ENCODE measurements at places on chromosomes 5 and 9.

- DNase-seq: no peak
Observed at GRCh38 chr5:130137681-130138080, 233.4 kb downstream of the CHSY3 start.

DNA sequence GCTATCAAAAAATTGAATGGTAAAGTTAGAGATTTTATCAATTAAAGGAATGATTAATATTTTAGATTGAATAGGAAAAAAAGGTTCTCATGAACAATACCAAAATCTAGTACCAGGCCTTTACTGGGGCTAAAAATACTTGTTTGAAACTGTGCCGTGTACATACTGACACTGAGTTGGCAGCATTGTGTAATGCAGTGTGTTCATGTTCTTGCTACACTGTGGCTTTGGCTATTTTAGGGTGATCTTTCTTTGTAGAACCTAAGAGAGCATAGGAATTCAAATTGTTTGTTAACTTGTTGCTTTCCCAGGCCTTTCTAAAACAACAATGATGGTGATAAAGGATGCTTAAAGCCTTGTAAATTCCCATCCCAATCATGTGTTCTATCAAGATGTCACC is 80.9 kb downstream of the KIF4B start:
- DNase-seq: no peak

DNA sequence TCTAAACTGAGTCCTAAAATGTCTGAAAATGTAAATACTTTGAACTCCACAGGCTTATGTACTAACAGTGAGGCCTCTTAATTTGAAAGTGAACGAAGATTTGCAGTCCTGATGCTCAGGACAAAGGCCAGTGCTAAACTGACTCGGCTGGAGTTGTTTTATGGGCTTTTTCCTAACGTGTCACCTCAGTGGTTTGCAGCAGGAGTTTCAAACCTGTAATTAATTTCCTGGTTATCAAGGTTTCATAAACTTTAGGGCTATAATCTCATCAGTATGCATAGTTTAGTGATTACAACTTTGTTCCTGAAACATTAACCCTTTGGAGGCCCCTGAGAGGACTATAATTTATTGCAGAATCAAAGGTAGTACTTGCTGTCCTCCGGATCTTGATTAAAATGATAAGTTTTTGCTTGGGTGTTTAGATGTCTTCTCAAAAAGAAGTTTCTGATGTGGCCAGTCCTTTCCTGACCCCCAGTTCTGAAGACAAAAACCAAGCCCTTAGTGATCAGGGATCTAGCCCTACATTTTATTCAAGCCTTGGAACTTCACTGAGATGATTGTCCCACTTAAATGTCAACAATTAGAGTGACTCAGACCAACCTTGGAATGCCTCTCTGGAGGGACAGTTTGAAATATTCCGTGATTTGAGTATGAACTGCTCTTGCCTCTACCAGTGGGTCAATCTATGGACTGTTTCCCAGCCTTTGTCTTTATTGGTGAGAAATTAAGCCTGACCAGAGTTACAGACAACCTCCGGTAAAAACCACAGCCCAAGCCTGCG is 11.1 kb upstream of the S100Z start:
- peak; percentile 70 for DNase-seq

GRCh38 chr5:39178171-39178570 is 41.2 kb downstream of the FYB1 start:
- peak; percentile 83 for DNase-seq

DNA sequence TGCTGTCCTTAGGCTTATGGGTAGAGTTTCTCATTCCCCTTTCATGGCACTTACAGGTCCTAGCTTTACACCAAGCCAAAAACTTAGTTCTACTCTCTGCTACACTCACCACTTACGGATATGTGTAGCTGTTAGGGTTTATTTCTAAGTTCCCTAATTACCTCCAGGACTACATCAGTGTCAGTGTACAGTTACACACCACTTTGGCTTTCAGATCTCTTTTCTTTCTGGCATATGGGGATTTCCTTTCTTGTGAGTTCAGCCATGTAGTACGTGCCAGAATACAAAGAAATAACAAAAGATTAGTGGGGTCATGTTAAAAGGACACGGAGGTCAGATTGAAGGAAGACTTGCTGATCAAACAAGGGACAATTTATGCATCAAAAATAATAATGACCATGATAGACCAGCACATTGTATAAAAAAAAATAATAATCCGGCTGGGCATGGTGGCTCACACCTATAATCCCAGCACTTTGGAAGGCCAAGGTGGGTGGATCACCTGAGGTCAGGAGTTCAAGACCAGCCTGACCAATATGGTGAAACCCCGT is 41.8 kb downstream of the LYRM7 start:
- DNase-seq: no peak

DNA sequence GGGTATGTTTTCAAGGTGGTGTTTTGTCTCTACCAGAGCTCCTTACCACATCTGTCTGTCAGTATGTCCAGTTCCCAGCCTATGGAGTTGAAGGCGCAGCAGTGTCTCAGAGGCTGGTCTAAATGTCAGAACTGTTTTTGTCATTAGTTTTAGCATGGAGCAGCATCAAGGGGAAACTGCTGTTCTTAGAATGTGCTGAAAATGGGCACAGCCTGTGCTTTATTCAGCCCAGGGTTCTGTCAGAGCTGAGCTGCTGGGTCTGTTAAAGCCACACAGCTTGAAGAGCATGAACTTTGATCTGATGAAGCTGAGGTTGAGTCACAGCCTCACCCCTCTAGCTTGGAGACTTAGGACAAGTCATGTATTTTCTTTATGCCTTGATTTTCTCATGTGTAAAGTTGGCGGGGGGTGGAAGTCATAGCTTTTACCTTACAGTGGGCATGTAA is 71.9 kb downstream of the RALGPS1 start:
- no peak for DNase-seq

Data from fibroblast of skin of right quadriceps (primary cell).